ENCODE measurements at places on chromosomes 13 and 19.

DNA sequence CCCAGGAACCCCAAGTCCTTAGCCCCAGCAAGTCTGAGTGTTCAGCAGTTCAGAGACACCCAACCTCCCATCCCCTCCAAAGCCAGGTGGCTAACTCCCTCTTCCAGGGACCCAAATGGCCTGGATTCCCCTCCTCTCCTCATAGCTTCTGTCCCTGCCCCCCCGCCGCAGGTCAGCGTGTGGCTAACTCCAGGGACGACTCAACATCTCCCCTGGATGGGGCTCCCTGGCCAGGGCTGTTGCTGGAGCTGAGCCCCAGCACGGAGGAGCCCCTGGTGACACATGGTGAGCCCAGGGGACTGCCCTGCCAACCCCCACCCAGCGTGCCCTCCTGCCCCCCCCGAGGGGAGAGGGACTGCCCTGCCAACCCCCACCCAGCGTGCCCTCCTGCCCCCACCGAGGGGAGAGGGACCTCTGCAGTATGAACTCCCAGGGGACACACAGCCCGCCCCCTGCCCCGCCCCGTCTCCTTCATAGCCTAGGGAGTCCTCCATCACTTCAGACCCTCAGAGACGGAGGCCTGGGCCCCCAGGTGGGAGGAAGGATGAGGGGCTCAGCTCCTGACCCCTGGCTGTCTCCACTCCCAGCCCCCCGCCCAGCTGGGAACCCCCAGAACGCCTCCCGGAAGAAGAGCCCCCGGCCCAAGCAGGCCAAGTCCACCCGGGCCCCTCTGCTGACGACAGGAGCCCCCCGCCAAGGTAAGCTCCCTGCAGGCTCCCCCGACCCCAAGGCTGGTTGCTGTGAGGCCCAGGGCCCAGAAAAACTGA, 1.7 kb downstream of the SSC5D start:
- DNase-seq: no peak

DNA sequence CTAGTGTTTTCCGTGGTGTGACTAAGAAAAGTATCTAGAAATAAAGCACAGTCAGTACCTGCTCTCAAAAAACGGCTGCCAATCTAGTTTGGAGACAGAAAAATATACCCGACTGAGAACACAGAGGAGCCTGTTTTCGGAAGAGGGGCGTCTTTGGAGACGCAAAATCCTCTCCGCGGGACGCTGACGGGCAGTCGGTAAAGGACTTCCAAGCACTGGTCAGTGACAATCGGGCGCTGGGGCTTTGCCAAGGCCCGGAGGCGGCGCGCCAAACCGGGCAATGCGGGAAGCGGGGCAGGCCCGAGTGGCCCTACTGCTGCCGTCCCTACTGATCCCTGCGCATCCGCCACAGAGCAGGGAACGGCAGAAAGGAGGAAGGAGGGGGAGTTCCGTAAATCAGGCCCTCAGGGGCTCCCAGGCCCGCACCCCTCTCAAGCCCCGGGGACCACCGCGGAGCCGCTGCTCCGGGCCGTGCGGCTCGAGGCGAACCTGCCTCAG, 588 bp upstream of the DPY19L3 start:
- DNase-seq: no peak

DNA sequence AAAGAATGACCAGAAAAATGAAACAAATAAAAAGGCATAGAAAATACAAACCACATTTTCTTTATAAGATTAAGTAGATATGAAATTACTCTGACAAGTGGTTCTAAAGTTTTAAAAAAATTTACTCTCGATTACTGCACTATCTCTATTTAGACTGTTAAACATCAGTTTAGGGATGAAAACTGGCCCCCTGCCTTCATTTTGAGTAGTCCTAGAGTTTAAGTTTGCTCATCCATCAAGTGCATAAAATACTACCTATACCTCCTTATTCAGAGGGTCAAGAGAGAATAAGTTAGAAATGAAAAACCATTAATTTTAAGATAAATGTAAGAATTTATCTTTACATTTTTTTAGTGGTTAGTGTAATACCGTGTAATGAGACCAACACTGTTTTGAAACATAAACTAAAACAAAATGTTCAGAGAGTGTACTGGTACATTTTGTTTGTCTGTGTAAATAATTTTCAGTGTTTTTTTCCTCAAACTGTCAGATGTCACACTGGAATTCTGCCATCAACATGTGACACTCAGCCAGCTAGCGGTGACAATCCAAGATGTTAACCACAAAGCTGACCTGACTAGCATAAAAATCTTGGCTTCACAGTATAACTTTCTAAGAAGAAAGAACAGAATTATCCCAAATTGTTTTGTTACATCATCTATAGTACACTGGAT, 184.8 kb upstream of the PCDH20 start:
- DNase-seq: no peak

GRCh38 chr13:51501096-51501495, 48.3 kb upstream of the INTS6 start:
- no peak for DNase-seq

- DNase-seq: no peak
Observed at GRCh38 chr13:32407854-32408253, 20.1 kb downstream of the N4BP2L1 start.

- DNase-seq: peak; percentile 36
Observed at GRCh38 chr19:17555929-17556813, 722 bp downstream of the COLGALT1 start.

- no peak for DNase-seq
Observed at GRCh38 chr13:104442536-104442935, 1376.3 kb upstream of the SLC10A2 start.

DNA sequence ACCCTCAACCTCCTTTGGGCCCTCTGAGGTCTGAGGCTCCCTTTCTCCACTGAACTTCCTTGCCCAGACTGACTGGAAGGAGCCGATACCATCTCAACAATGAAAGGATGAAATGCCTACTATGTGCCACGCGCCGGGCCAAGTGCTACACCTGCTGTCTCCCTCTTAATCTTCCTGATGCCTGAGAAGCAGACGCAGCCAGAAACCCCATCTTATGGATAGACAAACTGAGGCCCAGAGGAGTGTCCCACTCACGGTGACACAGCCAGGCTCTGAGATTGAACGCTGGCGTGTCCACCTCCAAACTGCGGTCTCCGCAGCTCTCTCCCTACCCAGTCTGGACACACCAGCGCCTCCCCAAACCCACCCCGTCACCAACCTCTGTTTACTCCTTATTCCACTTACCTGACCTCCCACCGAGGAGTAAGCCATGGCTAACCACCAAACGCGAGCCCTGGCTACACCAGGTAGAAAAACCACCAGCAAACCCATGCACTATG, 20.9 kb downstream of the MLLT1 start:
- DNase-seq: no peak

DNA sequence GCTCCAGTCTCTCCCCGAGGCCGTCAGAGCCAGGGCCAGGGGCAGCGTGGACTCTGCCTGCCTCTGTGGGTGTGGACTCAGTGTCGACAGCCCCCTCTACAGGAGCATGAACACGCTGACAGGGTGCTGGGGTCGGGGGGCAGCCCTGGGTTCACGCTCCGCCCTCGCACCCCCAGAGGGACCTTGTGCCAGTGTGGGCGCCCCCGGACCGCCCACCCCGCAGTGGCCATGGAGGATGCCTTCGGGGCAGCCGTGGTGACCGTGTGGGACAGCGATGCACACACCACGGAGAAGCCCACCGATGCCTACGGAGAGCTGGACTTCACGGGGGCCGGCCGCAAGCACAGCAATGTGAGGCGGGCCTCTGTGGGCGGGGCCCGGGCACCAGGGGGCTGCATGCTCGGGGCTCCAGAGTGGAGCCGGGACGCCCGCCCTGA, 8.3 kb downstream of the TRPM4 start:
- no peak for DNase-seq

- no peak for DNase-seq
Observed at GRCh38 chr13:58977085-58977484, 1186.6 kb downstream of the DIAPH3 start.

- no peak for DNase-seq
Observed at GRCh38 chr19:18156841-18157464, 4.0 kb downstream of the PIK3R2 start.

DNA sequence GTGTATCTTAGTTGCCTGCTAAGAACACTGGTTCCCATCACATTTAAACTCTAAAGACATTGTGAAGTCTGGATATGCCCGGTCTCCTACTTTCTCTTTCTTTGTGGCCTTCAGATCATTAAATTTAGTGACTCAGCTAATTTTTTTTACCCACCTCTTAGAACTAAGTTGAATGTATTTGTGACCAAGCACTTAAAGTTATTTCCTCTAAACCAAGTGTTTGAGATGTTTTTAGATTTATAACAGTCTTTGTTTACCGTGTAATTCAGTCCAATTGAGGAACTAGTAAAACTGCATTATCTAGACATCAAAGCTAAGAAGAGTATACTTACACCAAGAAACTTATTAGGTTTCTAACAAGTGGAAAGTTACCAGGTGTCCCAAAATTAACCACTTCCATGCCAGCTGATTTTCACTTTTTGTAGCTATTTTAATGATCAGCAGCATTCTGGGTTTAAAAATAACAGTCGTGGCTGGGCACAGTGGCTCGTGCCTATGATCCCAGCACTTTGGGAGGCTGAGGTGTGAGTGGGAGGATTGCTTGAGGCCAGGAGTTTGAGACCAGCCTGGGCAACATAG, 53.1 kb downstream of the ARHGAP35 start:
- DNase-seq: no peak

GRCh38 chr19:22622901-22623840, 11.0 kb upstream of the ZNF492 start:
- DNase-seq: no peak

DNA sequence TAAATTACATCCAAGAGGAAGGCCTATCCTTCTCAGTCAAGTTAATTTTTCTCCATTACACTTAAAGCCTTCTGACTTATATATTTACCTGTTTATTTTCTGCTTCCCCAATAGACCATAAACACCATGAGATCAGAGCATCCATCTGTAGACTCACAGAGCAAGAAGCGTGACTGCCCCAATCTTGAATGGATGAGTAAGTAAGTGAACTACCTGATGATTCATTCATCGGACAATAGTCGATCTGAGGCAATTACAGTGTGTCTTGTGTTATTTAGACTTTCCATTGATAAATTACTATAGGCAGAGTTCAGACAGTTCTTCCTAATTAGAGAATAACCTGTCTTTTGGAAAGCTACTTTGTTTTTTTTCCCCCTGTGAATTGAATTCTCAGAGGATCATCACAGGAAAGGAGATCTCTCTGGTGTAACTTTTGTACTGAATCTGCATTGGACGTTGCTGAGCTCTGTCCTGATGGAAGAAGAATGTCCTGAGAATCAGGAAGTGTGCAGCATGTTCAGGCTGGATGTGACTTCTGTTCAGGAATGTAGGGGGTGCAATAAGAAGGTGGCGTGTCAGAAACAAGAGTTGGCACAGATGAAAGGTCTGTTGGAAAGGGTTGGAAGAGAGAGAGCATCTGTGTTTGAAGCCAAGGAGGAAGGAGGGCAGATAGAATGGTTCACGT, 367.0 kb downstream of the NALCN start:
- no peak for DNase-seq

DNA sequence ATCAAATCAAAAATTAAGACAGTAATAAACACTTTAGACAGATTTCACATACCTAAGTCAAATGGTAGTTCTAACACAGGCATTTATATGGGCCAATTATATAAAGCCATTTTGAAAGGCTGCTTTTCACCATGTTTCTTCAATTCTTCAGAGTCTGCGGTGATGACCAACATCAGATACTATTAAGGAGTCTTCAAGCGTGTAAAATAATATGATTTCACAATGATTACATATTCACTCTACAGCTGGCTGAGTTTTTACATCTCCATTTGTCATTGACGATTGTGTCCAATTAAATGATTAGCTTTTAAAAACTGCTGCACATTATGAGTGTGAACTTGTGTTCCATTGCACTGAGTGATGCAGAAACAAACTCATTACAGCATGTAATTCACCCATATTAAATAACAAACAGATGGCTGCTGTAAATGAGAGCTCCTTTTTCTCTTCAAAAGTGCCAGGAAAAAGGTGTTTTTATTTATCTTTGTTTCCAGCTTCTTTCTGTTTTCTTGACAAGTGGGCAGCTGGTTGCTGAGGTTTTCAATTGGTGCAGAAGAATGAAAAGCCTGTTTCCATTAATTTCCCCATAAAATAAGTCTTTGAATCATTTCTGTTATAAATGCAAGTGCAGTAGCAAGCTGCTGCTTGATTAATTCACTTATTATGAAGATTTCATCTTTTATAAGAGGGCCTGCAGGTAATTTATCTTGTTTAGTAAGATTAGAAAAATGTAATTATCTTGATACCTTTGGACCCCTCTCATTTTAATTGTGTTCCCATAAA, 676.1 kb upstream of the KLHL1 start:
- no peak for DNase-seq

GRCh38 chr19:56107626-56108351, 13.3 kb downstream of the ZNF787 start:
- no peak for DNase-seq

DNA sequence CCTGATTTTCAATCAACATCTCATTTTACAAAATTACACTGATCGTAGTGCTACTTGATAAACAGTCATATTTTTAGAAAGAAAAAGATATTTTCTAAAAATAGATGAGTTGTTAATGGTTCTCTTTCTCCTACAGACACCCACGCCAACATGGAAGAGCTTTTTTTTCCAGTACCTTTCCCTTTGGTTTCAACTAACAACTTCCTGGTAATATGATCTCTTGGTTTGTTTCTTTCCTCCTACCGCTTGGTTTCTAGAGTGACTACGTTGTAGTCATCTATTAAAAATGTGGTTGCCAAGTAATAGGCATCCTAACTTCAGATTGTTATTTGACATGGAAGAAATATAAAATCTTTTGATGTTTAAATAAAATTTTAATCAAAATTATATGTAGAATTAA, 189.0 kb downstream of the LACC1 start:
- DNase-seq: no peak

DNA sequence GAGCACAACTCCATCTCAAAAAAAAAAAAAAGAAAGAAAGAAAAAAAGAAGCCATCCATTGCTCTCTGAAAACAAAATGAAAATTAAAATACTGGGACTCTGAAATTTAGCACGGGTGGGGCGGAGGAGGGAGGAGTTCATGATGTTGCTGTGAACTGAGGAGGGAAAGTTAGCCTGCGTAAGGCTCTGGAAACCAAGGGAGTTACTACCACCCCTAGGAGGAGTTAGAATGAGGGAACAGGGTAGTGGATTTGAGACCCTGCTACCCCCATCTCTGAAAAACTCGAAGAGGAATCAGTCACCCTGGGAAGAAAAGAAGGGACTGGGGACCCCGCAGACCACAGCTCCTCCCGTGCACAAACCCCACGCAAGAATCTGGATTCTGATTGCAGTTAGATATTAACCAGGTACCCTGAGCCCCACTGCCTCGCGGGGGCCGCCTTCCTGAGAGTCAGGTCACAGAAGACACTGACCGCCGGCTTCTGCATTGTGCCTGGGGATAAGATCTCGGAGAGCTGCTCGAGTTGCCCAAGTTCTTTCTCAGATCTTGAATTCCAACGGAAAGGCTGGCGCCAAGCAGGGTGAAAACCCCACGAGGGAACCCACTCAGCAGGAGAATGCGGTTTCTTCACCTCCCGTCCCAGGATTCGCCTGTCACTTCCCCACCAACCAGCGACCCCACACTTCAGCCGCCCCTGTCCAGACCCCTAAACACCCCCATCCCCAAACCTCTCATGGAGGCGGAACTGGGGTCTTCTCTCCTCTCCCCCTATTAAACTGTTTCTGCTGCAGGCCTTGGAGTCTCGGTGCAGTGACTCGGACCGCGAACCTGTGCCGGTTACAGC, 870 bp downstream of the ZNF442 start:
- DNase-seq: no peak

Data from CD4-positive, alpha-beta T cell treated with Interferon gamma for 1 hour (primary cell).